AG09319 (cell line): ENCODE measurements at places on chromosomes 4 and X.

GRCh38 chr4:162707962-162708361 is 458.7 kb downstream of the NAF1 start:
- DNase-seq, result no peak

GRCh38 chr4:41963105-41963504 is 18.5 kb upstream of the DCAF4L1 start:
- no peak for DNase-seq

- DNase-seq, result peak; percentile 40
Measured at GRCh38 chr4:17063888-17064287, 165.4 kb upstream of the LDB2 start.

DNA sequence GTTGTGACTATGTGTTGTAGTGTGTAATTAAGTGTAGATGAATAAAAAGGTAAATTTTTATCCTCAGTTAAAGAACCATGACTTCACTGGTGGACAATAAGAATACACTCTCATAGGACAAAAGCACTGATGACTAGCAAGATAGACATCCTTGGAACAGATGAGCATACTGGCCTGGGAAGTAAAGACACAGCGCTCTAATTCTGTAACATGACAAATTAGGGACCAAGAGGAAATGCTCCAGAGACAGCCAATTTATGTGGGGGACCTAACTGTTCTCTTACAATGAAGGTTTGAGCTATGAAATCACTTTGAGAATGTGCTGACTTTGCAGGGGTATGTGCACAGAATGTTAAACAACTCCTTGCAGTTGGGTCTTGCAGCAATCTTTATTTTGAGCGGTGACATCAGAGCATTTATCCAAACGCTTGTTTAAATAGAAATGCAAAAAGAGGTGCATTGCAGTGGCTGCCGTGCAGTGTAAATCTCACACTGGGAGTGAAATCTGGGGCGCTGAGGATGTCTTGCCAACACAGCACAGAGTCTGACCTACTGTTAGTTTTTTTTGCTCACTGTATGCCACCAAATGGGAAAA is 109.3 kb downstream of the MAGEC2 start:
- DNase-seq, result no peak

- no peak for DNase-seq
Measured at GRCh38 chr4:81796790-81797528, 325.3 kb upstream of the RASGEF1B start.

DNA sequence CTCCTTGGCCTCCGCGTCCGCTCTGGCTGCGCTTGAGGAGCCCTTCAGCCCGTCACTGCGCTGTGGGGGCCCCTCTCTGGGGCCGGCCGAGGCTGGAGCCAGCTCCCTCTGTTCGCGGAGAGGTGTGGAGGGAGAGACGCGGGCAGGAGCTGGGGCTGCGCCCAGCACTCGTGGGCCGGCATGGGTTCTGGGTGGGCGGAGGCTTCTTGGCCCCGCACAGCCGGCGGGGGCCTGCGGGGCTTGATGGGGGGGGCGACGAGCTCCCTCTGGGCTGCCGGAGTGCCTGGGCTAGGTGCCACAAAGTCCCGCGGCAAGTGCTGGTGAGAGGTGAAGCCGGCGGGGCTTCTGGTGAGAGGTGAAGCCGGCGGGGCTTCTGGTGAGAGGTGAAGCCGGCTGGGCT is 61.9 kb downstream of the ANKRD50 start:
- no peak for DNase-seq

GRCh38 chr4:62075521-62075920 is 875.4 kb downstream of the ADGRL3 start:
- DNase-seq, result no peak

DNA sequence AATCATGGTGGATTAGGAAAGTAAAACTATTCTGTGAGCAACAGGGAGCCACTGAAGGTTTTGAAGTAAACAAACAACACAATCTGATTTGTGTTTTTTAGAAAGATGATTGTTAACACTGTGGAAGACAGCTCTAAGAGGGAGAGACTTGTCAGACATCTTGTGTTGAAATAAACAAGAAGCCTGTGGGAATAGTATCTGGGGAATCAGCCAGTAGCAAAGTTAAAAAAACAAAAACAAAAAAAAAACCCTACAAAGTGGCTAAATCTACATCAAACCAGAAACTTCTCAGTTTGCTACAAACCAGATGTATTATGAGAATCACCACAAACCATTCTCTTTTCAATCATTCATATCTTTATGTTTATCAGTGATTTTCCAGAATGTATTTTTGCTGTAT is 125.7 kb upstream of the GPC4 start:
- no peak for DNase-seq

- no peak for DNase-seq
Measured at GRCh38 chrX:12011075-12011474, 127.2 kb upstream of the FRMPD4 start.

- DNase-seq, result no peak
Measured at GRCh38 chrX:17860811-17861488, at the start of gene RAI2. Gene RAI2 (minus strand): TSS chrX:17861298. CDS start chrX:17802010, 59,288 bp downstream.

DNA sequence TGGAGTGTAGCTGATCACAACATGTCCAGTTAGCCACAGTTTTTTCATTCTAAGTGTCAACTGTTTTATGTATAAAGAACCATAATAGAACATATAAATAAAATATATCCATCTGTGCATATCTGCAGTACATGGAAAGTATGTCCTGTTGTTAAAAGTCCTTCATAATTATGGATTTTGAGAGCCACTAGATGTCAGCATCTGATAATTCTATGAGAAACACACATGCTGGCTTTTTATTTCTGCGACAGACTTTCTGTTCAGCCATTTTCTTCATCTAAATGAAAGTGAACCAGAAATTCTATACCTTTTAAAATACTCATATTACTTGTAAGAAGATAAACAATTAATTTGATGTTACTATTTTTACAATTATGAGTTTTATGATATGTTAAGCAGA is 251.5 kb downstream of the GPM6A start:
- no peak for DNase-seq

DNA sequence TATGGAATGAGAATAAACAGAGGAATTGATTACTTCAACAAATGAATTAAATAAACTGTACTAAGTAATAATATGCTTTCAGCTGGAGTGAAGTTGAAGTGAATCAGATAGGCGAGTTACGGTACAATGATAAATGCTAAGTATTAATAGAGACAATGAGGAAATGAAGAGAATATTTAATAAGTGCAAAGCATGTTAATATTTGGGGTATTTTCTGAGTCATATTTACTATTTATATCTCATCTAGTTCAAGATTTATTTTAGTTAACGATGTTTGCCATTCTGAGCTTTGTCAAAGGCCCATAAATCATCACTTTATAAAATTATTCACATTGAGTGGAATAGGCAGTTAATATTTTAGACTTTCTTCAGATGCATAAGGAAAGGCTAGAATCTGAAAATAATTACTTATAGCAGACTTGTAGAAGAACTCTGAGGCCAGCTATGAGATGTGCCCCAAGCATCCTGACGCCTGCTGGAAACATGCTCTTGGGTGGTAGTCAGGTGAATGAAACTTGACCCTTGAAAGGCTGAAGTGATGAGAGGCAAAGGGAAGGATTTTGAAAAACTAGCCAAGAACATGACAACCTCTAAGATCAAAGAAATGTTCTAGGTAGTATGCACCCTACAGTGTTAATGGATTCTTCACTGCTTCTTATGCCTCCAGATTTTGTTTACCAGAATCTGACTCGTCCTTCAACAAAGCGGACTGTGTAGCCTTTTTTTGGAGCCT is 133.8 kb upstream of the STIM2 start:
- no peak for DNase-seq
